Left lung (tissue), 14 donors: ENCODE measurements at places on chromosomes 7 and 10. TPM values are rescaled to one million over a fixed set of nuclear protein-coding genes. Genes with fewer than 3 reads are reported as not detected.

ZNF425 gene
- total RNA-seq, result 1.5 TPM

- DNase-seq, result no peak
Measured at GRCh38 chr10:125054669-125055268, 105.6 kb downstream of the CTBP2 start.

DNA sequence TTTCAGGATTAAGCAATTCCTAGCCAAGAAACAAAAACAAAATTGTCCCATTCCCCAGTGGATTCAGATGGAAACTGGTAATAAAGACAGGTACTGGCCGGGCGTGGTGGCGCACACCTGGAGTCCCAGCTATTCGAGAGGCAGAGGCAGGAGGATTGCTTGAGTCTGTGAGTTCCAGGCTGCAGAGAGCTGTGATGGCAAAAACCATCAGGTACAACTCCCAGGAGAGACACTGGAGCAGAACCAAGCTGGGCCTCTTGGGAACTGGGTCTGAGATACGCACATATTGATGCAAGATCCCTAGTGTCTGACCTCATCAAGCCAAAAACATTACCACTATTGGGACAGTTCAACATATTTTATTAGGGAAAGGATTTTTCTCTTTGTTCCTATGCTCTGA lies 84.0 kb upstream of the ANLN start:
- DNase-seq, result no peak

DNA sequence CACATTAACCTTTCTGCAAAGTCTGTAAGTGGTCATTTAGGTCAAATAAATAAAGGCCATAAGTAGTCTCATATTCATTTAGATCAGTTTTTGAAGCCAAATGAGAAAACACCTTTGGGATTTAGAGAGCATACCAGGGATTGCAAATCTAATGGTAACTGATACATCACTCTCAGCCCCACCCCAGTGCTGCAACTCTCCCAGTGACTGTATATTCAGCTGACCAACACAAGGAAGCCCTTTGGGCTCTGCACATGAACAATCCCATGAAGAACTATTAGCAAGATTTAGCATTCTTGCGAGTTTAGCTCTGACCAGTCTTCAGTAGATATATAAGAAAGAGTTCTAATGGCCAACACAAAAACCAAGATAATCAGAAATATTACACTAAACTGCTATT lies 252.3 kb downstream of the CSTF2T start:
- no peak for DNase-seq

GRCh38 chr7:141301544-141301943 lies 227.7 kb downstream of the TMEM178B start:
- no peak for DNase-seq

DNA sequence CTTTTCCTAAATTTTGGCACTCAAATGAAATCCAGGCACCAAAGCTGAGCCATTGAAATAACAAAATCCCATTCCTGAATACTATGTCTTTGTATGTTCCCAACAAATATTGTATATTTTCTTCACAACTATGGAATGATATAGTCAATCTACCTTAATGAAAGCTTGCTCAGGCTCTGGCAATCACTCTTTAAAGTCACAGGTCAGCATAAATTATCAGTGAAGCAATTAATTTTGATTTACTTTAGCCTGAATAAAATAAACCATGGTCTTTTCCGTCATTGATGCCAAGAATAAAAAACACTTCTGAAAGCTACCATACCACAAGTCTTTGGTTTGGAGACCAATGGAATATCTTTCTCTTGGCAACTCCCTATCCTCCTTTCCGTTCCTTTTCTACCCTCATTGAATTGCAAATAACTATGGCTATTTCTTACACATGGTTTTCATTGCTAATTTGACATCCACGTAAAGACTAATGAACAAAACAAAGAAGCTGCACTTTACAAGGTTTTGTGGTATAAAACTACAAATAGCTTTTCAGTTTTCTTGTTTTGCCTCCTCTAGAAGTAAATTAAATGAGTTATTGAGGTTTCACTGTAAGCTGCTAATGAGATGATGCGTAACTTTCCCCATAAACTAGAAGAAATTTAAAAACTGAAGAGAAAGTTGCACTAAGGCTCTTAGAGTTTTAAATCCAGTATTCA lies 166.6 kb downstream of the TAX1BP1 start:
- no peak for DNase-seq

AKR1D1 gene
- not detected for total RNA-seq

GRCh38 chr10:103278862-103279298 lies 1.9 kb downstream of the INA start:
- DNase-seq, result no peak

ZDHHC16 gene
- 61.5 TPM for total RNA-seq

CNPY1 gene
- total RNA-seq, result not detected

DNA sequence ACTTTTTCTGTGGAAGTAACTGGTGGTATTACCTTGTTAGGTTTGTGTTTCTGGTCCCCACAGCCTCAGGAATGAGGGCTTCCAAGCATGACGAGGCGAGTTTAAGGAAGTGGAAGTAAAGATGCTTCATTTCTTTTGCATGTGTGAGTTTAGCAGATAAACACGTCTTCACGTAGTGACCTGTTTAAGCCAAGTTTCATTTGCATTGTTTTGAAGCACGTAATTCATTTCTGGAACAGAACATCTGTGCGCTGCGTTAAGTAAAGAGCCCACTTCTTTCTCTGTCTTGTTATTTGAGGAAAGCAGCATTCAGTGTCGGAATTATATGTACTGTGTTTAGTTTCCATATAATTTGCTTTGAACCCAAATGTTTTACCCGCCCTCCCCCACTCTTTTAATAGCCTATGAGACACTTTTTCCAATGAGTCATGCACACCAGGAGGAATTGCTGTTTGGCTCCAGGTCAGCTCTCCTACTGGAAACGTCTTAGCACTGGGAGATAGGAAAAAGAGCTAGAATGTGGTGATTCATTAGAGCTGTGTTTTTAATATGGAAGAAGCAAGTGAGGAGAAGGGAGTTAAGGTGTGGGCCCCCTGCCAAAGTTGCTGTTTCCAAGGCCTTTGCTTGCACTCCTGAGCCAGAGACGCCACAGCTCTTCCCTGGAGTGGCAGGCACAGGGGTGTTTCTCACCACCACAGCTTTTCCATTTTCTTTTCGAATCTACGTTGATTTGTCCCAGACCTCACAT lies 36.7 kb downstream of the BTBD16 start:
- no peak for DNase-seq

BCAP29 gene
- total RNA-seq, result 80.3 TPM

GRCh38 chr7:99012722-99013121 lies 131.2 kb downstream of the SMURF1 start:
- peak; percentile 28 for DNase-seq

DNA sequence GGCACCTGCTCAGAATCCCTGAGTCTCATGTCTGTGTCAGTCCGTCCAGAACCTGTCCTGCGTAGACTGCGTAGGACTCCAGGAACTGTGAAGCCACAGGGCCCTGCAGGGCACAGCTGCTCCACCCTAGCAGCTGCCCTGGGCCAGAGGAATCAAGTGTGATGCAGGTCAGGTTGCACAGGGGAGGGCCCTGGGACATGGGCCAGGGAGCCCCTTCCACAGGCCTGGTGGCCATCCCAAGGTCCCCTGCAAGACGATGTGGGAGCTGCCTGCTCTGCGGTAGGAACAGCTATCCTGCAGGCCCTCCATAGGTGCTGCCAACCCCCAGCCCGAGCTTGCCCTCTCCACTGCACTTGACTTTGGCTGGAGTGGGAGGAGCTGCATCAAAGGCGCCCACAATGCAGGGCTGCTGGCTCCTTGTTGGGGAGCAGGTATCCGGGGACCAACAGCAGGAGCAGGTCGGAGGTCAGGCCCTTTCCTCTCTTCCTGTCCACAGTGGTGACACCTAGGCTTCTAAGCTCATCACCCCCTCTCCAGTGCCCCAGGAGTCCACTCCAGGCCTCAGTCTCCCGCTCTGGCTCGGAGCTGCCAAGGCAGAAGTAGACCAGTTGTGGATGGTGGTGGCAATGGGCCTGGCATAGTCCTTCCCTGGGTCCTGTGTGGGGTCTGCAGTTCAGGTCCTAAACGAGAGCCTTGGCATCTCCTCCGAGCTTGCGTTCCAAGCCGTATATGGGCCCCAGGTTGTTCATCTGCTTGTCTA lies 149.1 kb downstream of the MAPK8 start:
- DNase-seq, result no peak

- DNase-seq, result no peak
Measured at GRCh38 chr10:125692196-125692595, 9.2 kb upstream of the TEX36 start.

CCDC136 gene
- total RNA-seq, result 3.2 TPM

PILRA gene
- total RNA-seq, result 52.3 TPM

GRCh38 chr10:78780551-78780961 lies 288.2 kb upstream of the ZMIZ1 start:
- no peak for DNase-seq

- DNase-seq, result no peak
Measured at GRCh38 chr7:157522954-157523353, 186.2 kb downstream of the DNAJB6 start.

DNA sequence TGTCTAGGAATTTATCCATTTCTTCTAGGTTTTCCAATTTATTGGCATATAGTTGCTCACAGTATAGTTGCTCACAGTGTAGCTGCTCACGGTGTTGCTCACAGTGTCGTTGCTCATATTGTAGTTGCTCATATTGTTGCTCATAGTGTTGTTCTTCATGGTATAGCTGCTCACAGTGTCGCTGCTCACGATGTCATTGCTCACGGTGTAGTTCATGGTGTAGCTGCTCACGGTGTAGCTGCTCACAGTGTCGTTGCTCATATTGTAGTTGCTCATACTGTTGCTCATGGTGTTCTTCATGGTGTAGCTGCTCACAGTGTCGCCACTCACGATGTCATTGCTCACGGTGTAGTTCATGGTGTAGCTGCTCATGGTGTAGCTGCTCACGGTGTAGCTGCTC lies 7.7 kb upstream of the PRKAR1B start:
- no peak for DNase-seq

GRCh38 chr10:114874827-114875411 lies 53.3 kb downstream of the FHIP2A start:
- peak; percentile 64 for DNase-seq

RAPGEF5 gene
- 44.2 TPM for total RNA-seq

GRCh38 chr7:116525298-116525912 lies 569 bp downstream of the CAV1 start:
- peak; percentile 86 for DNase-seq

SPRN gene
- not detected for total RNA-seq

C10orf105 gene
- total RNA-seq, result 1.0 TPM

DNA sequence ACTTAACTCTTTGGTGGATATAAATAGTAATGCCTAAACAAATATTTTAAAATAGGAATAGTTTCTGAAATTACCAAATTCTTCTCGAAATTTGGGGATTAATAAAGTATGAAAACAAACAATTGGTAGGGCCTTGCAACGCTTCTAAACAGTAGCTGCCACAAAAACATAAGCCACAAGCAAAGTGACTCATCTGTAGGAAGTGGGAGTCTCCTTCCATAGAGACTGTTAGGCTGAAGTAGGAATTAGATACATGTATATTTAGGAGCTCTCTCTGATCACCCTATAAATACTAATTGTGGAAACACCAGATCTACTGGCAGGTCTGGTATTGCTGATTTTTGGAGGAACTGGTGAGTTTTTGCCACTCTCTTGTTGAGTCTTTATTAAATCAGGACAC lies 5.7 kb upstream of the LMOD2 start:
- DNase-seq, result no peak

AHR gene
- 200 TPM for total RNA-seq

DNA sequence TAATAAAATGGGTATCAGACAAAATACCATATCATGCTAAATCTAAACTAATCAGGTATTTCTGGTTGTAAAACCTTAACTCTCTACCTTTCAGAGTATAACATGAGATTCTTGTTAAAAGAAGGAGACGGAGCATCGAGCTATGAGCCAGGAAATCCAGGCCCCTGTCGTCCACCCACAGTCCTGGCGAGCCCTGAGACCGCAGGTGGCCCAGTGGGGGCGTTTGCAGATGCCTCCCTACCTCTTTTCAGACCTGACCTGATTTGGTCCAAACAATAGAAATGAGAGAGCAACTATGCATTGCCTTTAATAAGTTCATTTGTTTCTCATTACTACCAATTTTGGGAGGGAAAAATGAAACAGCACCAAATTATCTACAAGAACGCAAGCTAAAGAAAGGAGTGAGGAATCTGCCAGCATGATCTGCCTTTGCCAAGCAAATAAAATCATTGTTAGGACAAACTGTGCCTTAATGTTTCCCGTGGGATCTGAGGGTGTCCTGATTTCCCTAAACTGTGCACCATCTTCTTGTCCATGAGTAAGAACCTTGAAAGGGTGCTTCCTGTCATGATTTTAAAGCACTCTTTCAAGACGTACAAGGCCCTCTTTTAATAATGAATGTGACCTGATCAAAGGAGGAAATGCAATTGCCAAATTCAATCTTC lies 166.7 kb downstream of the TCERG1L start:
- DNase-seq, result no peak

PLEKHS1 gene
- 4.7 TPM for total RNA-seq

- no peak for DNase-seq
Measured at GRCh38 chr7:74356589-74357315, 67.5 kb downstream of the CLIP2 start.

- DNase-seq, result no peak
Measured at GRCh38 chr10:47320812-47321211, 1.4 kb upstream of the GDF2 start.

CALCR gene
- 0.16 TPM for total RNA-seq

SFRP4 gene
- total RNA-seq, result 37.3 TPM

- no peak for DNase-seq
Measured at GRCh38 chr7:110502888-110503465, 588.0 kb upstream of the LRRN3 start.

DNA sequence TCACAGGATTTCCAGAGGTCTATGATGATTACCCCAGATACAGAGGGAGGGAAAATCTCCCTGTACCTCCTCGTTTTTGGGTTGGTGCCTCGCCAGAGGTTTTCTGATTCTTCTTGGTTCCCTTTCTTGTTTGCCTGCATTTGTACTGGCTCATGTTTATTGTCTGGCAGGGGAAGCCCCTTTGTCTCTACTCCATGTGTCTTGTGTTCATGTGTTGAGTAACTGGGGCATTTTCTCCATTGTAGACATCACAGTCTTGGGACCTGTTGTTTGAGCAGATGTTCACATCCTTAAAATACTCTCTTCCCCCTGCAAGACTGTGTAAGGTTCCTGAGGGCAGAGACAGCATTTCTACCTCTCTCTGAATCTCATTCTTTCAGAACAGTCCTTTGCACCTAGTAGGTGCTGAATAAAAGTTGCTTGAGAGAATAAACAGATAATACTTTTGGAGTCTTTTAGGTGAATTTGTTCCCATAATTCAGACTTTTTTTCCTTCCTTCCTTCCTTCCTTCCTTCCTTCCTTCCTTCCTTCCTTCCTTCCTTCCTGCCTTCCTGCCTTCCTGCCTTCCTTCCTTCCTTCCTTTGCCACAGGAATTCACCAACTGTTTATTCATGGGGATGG lies 25.1 kb downstream of the CDK14 start:
- no peak for DNase-seq

STEAP4 gene
- 93.0 TPM for total RNA-seq

DNA sequence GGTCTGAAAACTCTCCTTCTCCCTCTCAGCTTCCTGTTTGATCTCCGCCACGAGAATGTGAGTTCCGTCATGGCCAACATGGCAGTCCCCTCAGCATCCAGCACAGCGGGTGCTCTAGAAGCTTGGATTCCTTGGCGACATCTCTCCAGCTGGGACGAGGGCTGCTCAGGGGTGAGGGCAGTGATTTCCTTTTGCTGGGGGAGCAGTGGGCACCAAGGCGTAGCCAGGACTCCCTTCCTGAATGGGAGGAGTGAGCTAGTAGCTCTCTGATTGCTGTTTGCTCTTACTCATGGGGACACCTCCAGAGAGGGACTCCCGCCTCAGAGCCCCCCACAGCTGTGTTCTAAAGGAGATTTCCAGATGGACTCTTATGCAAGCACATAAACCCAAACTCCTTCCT lies 28.8 kb upstream of the CTBP2 start:
- DNase-seq, result no peak

PDE6C gene
- not detected for total RNA-seq
